ENCODE measurements at places on chromosomes 1 and 21.

DNA sequence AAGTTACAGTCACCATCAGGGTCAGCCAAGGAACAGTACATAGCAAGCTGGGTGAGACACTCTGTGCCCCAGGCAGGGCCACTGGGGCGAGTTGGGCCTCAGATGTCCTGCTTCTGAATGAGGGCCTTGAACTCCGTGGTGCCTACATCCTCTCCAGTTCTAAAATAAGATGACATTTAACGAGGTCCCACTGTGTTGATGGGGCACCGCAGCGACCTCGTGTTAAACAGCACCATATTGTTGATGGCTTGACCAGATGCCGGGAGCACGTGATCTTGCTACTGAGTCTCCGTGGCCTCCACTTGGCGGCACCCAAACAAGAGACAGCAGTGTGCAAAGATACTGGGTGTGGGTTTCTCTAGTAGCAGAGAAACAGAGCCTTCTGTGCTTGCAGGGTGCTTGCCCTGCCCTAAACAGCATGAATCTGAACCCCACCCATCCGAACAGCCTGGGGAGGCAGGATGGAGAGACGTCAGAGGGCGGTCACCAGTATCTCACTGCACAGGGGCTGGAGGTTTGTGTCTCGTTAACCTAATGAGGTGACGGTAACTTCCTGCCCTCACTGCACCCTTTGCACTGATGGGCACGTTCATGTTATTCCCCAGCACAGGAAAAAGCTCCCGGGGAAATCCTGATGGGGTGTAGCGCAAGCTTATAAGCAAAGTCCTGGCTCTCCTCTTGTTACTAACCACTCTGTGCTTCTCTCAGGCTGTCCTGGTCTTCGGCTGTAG is 324.4 kb downstream of the AJAP1 start:
- DNase-seq: no peak

DNA sequence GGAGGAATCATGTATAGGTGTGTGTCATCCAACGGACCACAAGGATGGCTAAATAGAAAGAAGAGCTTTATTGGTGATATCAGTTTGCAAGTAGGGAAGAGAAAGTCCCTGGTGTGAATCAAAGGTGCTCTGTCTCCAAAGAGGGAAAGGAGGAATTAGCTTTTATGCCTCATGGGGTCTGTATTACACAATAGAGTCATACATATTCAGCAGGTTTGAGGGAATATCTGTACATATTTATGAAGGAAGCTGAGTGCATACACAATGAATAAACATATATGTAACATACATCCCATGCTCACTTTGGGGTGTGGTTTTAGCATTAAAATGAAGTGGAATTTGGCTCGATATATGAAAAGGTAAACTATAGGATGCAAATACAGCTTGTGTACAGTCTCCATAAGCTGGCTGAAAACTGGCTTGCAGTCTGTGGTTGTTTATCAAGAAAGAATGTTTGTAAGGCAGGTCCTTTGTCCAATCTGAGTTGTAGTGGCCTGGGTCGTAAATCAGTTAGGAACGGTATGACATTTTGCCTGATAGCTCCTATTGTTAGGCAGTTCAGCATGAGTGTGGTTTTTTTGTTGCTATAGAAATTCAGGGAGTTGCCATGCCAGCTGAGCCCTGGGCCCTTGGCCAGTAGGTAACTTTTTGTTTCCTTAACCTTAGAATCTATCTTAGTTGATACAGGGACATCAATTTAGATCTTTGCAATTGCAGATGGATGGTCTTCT is 198.0 kb upstream of the ZP4 start:
- no peak for DNase-seq

GRCh38 chr1:51697166-51697565 is 80.3 kb downstream of the OSBPL9 start:
- no peak for DNase-seq

DNA sequence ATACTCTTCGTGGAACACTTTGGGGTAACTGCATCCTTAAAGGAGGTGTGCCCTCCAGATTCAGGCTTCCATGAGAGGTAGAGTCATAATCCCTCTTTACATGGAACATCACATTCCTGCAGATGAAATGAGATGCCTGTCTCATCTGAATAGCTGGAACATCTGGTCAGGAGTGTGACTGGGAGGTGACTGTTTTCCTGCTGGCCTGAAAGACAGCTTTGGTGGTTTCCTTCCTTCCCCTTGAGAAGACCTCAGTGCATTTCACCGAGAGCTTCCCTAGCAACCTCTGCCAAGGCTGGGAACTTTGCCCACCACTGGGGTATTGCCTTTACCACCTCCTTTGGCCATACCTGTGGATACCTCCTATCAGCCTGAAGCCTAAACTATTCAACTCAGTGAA is 46.7 kb upstream of the GUCA2A start:
- DNase-seq: no peak

DNA sequence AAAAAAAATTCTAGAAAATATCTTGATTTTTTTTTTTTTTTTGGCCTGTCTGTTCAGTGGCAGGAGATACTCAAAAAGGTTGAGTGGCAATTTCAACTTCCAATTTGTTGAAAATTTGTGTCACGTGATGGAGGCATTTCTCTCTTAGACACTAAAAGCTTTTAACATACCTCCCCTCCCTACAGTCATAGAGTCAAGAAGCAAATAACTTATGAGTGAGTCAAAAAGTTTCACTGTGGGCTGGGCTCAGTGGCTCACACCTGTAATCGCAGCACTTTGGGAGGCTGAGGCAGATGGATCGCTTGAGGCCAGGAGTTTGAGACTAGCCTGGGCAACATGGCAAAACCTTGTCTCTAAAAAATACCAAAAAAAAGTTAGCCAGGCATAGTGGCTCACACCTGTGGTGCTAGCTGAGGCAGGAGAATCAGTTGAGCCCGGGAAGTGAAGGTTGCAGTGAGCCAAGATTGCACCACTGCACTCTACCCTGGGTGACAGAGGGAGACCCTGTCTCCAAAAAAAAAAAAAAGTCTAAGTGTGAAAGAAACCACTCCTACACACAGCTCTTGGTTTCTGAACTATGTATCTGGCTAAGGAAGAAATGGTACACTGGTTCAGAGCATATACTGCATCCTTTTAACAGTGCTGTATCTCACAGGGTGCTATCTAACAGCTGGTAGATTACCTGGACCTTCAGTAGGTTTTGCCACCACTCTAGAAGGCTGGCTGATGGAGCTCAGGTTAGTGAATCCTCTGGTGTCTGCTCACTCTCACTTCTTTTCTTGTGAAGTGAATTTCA is 11.6 kb upstream of the BSDC1 start:
- no peak for DNase-seq

DNA sequence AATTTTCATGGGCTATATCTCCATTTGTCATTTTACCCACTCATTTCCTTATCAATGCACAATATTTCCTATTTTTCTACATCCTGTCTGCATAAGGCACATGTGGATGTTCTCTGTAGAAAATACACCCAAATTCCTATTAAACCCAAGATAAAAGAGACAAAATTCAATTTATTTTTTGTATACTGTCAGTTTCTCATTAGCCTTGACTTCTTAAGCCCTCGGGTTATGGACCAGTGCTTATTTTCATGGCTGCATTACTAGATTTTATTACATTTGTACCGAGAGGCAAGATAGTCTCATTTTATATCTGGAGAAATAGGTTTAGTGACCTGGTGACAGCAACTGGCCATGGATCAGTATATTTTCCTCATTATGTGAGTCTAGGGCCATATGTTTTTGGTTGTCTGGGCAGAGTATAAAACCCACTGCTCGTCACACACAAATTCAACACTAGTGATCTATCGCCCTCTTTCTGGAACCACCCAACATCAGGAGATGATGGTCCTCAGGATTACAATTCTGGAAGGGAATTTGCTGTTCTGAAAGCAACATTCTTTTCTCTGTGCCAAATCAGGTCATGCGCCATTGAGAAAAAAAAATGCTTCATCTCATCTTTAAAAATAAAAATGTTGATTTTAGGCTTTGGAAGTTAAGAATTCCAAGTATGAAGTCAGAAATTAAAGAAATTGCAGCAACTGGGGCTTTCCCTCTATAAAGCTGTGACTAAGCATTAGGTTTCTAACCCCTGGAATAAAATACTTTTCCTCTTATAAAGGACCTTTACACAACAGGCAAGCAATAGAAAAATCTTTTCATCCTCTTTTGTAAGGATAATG is 81.4 kb downstream of the ASTN1 start:
- no peak for DNase-seq

DNA sequence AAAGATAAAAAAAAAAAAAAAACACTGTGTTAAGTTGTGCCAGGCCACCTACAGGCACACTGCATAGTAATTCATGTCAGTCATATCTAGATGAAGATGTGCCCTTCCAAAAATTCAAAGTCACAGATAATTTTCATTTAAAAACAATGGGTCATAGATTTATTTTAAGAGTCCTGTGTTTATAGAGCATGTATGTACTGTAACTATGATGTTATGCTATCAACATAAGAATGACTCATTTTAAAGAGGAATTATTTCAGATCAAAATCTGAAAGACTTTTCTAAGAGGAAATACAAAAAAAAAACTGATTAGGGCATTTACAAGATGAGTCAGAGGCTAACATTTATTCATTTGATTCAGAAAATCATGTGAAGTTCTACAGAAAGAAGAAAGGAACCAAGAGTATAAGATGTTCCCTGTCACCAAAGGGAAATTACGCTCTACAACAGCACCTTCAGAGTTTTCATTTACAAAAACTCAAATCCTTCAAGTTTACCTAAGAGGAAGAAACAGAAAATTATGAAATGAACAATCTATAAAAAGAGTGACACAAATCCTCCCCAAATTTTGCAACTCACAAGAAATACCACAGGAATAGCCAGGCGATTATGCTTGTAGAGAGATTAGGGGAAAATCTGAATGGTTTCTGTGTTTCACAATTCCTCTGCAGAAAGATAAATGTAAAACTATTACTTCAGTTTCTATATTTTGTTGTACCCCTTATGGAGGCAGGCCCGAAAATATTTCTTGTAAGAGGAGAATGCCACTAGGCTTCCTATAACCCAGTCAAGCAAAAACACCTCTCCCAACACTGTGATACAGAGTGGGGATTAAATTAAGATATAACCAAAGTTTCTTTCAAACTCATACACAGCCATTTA is 13.8 kb downstream of the TP53BP2 start:
- DNase-seq: no peak

DNA sequence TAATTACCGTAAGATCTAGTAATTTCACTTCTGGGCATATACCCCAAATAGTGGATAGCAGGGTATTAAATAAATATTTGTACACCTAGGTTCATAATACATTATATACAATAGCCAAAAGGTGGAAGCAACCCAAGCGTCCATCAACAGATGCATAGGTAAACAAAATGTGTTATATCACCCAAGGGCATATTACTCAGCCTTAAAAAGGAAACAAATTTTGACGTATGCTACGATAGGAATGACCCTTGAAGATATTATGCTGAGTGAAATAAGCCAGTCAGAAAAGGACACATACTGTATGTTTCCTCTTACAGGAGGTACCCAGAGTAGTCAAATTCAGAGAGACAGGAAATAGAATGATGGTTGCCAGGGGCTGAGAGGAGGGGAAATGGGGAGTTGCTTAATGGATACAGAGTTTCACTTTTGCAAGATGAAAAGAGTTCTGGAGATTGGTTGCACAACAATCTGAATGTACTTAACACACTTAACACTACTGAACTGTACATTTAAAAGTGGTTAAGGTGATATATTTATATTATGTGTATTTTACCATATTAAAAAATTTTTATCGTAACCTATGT is 36.6 kb upstream of the KCTD3 start:
- no peak for DNase-seq

DNA sequence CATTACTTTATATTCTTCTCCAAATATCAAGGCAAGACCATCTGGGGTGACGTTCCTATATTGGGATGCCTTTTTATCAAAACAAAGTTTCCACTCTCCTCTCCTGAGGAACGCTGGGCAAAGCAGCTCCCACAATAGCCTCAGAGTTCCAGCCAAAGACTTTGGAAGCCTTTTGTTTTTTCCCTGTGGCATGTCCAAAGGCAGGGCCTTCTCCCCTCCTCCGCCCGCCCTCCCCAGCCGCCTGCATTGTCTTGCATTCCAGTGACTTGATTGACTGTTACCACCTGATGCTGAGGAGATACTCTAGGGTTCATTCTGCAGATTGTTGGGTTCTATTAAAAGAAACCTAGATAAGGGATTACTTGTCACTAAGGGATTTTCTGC is 43.5 kb downstream of the PROX1 start:
- no peak for DNase-seq

DNA sequence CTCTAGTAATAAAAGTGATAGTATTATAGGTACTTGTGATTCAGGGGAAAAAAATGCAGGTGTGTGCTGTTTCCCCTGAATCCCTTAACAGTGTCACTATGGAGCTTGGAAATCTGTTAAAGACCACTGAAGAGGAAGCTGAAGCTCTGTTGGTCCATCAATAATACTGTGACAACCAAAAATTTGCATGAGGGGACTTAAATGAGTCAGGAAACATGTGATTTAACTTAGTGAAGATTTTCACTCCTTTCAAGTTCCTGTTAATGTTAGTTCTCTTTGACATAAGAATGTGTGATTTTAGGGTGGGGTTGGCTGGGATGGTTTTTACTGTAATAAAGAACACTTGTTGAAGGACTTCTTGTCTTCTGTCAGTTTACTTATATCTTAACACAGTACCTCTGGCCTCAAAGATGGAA is 32.0 kb downstream of the VANGL2 start:
- DNase-seq: peak; percentile 19

DNA sequence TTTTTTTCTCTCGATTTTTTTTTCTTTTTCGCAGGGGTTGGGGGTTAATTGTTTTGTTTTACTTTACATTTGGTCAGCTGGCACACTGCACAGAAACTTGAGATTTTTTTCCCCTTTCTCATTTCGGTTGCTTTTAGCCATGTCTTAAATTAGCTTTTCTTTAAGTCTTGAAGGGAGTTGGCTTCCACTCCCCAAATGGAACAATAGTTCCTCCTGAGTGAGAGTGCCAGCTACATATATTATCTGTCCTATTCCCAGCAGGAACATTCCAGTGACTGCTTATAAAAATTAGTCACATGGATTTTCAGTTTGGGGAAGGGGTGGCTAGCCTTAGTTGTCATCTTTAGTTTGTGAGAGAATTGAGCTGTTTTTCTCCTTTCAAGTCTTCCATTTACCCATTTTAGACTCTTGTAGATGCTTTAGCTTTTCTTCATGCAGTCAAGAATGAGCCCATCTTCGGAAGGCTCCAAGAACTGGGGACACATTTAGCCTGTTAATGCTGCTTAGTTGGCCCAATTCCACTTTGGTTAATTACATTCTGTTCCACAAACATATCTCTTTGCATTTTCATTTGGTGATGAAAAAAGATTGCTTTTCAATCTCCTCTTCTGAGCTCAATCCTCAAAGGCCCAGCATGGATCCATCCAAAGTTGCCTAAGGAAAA is 510.1 kb upstream of the CXADR start:
- no peak for DNase-seq

DNA sequence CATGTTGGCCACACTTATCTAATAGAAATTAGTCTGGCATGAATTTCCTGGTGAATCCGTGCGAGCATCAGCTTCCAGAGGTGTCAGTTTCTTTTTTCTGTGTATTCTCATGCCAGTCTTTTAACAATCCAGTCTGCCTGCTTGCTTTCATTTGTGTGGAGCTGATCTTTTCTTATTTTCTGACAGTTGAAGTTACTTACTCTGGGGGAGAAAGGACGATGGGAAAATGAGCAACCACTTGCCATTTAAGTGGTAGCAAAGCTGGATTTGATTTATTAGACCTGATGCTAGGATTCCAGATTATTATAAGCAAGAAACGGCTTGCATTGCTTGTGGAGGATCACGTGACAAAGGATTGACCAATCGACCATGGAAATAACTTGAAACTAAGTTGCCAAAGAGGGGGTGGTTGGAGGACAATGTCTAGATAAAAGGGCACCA is 24.3 kb upstream of the APP start:
- no peak for DNase-seq
